Right kidney (tissue), 9 donors: ENCODE measurements at places on chromosomes 11 and 22.

DNA sequence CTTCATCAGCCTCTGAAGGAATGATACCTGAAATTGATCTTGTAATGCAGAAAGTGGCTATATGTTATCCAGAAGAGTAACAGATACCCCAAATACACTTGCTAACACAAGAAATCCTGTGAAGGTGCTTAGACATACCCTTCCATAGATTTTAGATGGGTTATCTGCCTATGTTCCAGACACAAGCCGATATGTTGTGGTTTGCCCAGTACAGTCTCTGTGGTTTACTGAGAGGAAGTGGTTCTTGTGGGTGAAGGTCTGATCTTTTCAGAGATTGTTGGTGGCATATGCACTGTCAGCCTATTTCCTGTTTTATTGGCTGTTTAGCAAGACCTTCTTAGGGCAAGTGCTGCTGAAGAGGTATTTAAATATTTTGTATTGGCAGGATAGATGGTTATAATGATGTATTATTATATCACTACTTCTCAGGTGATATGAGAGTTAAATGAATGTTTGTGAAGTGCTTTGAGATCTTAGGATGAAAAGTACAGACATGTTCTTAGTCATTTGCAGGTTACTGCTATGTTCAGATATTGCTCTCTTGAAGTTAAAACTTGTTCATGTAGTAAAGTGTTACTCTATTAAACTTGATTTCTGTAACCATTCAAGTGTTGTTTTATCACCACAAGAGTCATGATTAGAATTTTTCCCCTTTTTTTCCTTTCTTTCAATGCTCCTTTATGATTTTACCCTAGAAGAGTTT, 8.2 kb downstream of the ARHGEF12 start:
- no peak for DNase-seq

GRCh38 chr11:133156986-133157745, 375.1 kb downstream of the OPCML start:
- no peak for DNase-seq

DNA sequence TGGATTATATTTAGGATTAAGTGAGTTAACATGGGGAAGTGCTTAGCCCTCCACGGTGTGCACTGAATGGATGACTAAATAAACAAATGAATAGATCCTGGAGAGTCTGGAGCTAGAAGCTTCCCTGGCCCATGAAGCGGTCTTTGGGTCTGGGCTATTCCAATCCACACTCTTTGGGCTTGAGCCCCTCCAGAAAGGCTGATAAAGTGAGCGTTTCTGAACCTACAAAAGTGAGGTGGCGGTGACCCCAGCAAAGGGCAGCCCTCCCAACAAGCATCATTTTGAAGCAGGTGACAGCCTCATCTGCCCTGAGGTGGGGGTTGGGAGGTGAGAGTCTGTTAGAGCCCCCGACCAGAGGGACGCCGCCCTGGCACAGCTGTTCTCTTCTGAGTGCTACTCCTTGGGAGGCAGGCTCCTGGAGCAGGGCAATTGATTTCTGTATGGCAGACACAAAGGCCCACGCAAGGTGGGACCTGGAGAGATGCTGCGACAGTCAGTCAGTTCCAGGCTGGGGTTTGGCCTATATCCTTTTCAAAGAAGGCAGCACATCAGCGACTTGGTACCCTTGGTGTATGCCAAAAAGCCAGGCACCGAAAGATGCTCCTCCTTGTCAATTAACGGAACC, 157.8 kb downstream of the CACNA1I start:
- DNase-seq, result no peak

GRCh38 chr22:36387709-36387958, 133 bp downstream of the MYH9 start:
- DNase-seq, result no peak

DNA sequence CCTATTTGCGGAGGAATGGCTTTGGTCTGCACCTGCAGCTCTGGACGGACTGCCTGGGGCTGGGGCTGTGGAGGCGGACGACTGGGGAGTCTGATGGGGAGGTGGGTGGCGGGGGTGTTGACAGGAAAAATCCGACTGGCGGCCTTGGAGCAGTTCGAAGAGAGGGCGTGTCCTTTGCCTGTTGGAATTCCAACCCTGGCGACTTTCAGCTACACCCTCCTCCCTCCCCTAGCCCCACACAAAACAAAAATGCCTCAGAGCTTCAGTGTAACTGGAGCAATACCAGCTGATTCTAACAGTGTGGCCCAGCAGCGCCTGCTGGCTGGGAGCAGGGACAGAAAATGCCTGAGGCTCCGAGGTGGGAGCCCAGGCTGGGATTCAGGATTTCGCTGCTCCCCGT, 85.4 kb downstream of the ATXN10 start:
- peak; percentile 27 for DNase-seq

- no peak for DNase-seq
Observed at GRCh38 chr11:121035780-121036179, 11.9 kb downstream of the TBCEL start.

GRCh38 chr11:3001496-3001895, 9.4 kb upstream of the NAP1L4 start:
- DNase-seq, result no peak

DNA sequence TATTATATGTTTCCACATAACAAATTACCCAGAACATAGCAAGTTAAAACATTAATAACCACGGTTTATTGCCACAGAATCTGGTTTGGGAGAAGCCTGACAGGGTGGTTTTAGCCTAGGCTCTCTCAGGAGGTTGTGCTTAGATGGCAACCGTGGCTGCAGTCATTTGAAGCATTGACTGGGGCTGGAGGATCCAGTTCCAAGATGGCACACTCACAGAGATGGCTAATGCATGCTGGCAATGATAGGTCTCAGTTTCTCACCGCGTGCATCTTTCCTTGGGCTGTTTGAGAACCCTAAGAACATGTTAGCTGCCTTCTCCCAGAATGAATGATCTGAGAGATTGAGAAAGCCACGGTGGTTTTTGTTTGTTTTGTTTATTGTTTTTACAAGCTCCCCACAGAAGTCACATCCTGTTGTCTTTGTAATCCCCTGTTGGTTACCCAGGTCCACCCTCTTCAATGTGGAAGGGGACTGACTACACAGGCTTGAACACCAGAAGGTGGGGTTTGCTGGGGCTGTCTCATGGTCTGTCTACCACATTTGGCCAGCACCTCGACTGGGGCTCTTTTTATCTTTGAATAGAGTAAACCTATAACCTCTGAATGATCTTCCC, 36.6 kb upstream of the GRAMD1B start:
- DNase-seq, result no peak

- DNase-seq, result no peak
Observed at GRCh38 chr11:34929794-34930763, 13.7 kb downstream of the PDHX start.

DNA sequence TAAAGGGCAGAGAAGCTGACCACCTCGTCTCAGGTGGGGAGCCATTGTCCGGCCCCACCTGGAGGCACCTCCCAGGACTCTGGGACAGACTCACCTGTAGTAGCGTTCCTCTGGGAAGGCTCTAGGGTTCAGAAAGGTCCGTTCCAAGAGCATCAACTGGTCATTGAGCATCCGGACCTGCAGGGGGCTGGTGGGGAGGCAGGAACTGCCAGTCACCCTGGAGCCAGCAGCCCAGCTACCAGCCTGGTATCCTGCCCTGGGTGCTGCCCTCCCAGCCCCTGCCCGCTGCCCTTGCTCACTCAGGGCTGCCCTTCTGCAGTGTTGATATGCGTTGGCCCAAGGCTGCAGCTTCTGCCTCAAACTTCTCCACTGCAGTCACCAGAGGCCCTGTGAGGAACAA, 4.7 kb downstream of the SAC3D1 start:
- DNase-seq, result no peak

- no peak for DNase-seq
Observed at GRCh38 chr11:102767800-102768199, 12.6 kb downstream of the MMP10 start.

DNA sequence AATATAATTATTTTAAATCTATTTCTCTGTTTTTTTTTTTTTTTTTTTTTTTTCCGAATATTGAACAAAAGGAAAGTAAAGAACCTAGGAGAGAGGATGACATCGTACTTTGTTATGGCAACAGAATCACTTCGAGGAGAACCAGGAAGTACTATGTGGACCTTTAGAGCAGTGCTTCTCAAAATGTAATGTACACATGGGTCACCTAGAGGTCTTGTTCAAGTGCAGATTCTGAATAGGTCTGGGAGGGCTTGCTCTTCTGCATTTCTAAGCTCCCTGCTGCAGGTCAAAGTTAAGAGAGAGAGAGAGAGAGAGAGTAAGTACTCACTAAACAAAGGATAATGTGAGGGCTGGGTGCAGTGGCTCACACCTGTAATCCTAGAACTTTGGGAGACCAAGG, 419.5 kb upstream of the TENM4 start:
- DNase-seq, result no peak

GRCh38 chr11:74687237-74688023, 43.8 kb downstream of the CHRDL2 start:
- no peak for DNase-seq

DNA sequence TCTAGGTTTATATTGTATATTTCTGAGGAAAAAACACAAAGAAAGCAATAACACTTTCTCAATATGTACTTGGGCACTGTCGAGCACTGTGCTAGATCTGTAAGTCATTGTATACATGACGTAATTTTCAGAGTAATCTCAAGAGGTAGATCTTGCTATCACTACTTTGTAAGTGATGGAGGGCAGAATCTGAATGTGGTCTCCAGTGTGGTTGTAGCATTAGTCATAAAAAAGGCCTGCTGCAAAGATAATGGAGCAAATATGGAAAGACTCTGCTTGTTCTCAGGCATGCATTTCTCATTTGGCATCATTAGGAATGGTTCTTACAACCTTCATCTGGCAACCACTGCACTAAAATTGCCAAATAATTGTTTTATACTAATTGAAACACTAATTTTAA, 419.8 kb upstream of the CCDC179 start:
- DNase-seq, result no peak

DNA sequence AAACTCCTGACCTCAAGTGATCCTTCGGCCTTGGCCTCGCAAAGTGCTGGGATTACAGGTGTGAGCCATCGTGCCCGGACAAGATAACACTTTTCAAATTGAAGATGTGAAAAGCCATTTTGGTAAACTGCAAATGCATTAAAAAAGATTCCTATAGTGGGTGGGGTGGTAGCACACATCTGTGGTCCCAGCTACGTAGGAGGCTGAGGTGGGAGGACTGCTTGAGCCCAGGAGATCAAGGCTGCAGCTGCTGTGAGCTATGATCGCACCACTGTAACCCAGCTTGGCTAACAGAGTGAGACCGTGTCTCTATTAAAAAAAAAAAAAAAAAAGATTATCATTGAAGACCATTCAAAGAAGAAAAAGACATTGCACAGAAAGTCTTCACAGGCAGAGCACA, 16.9 kb upstream of the ARFGAP3 start:
- DNase-seq, result no peak

DNA sequence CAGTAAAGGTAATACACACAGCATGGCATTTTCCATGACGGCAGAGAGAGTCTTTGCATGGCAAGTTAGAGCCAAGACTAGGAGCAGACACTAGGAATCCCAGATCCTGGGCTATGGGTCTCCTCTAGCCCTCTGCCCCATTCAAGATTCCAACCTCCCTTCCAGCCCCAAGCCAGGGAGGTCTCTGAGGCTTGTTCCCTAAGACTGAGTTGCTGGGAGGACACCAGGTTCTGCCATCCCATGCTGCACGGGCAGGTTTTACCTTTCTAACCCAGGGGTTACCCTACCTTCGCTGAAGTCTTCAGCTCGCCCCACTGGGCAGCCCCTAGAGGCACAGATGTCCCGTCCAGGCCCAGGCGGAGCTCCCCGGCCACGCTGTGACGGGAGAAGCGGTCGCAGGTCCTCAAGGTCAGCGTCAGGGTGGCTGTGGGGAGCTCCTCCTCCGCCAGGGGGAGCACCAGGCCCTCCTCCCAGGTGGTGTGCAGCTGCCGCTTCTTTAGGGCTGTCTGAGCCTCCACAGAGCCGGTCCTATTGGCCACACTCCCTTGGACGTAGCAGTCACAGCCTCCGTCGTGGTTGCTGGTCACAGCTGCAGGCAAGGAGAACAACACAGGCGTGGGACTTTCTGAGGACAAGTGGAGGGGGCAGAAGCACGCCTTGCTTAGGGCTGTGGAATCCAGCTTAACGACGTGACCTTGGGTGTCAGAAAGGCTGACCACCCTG, 33.8 kb downstream of the SYT13 start:
- no peak for DNase-seq

GRCh38 chr22:40334899-40335298, 11.4 kb upstream of the ADSL start:
- DNase-seq, result no peak

GRCh38 chr11:20127671-20128527, 32.4 kb downstream of the DBX1 start:
- peak; percentile 46 for DNase-seq

DNA sequence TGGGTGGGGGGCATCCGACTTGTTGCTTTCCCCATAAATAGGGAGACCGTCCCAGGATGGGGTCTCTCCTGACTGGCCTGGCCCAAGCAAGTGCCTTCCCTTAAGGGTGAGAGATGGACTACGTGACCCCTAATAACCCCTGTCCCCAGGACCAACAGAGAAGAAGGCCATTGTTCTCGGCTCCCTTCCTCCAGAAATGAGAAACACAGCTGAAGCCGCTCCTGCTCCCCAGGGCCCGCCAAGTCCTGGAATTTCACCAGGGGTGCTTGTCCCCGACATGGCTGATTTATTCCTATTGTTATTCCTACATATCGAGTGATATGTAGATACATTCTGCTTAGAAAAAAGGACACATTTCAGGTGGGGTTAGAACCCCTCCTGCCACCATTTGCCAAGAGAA, 100.8 kb downstream of the TP53I11 start:
- no peak for DNase-seq

DNA sequence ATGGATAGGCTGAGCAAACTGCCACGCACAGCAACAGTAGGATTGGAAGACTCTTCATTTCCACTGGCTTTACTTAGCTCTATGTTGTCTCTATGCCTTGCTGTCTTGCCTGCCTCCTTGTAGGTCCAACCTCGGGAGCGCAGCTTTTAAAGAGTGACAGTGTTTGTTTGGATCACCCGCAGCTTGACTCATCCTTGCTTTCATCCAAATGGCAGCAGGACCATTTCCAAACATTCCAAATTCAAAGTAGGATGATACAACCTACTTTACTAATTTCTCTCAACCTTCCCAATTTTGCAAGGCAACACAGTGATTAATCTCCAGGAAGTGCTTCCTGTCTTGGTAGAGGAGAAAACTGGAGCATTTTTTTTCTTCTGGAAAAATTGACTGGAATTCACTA, at the start of gene MMP3:
MMP3 (minus strand) TSS at position 121 of the 400 bp plus-strand sequence; CDS start at position 58, 63 bp downstream.
- DNase-seq, result no peak

- DNase-seq, result no peak
Observed at GRCh38 chr11:68958211-68958610, 22.6 kb downstream of the MRGPRD start.

DNA sequence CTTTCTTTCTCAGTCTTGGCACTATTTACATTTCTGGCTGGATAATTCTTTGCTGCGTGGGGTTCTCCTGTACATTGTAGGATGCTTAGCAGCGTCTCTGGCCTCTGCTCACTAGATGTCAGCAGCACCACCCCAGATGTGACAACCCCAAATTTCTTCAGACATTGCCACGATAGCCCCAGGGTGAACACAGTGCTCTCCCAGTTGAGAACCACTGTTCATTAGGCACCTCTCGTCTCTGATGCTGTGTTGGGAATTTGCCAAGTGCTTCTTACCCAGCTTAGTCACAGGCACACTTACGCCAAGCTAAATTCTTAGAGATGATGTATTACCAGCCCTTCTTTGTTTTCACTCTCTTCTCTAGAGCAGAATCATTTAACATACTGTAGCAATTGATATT, 9.4 kb downstream of the TRIM6 start:
- DNase-seq, result no peak

- DNase-seq, result no peak
Observed at GRCh38 chr11:60428517-60428916, 855 bp upstream of the MS4A5 start.
